Left ventricle myocardium inferior (tissue), 1 donor: ENCODE measurements at places on chromosomes 11 and 22. TPM values are rescaled to one million over a fixed set of nuclear protein-coding genes. Genes with fewer than 3 reads are reported as not detected.

The MYO18B gene
- 163 TPM for total RNA-seq

DNA sequence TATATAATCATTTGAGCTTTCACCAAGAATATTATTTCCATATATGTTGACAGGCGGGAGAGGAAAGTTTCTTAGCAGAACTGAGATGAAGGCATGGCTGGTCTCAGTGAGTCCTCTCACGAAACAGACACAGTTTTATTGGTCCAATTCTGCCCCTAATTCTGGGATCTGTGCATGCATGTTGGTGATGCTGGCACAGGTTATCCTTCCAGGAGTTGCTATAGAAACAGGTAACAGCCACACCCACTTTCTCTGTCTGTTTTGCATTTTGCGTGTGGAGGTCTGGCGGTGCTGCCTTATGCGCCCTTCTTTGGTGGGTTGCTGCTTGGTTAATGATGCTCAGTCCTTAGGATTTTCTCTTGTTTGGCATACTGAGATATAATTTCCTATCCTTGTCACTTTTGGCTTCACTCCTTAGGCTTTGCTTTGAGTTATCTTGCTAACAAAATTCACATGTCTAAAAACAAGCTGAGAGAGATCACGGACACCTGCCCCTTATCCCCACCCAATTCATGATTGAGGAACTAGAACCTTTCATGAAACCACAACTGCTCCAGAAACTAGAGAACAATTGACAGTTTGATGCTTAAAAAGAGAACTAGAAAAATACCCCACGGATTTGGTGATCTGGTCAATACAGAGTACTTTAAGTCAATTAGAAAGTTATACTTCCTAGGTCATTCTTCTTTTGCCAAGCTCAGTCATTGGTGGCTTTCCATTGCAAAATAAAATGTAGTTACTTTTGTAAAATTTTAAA is 189.3 kb downstream of the FAT3 start:
- H3K27me3 ChIP-seq, result no peaks in the 10 kb centered on the region
- H3K4me3 ChIP-seq, result no peak overlapping the region
- H3K27ac ChIP-seq, result no peak overlapping the region
- no peaks in the 10 kb centered on the region for H3K36me3 ChIP-seq

- peaks cover 4% of the 10 kb centered on the region for H3K36me3 ChIP-seq
- DNase-seq, result peak; percentile 41
- no peak overlapping the region for H3K4me3 ChIP-seq
- H3K27me3 ChIP-seq, result no peaks in the 10 kb centered on the region
These were observed 11.4 kb downstream of the PACS1 start for GRCh38 chr11:66081505-66081904.

DNA sequence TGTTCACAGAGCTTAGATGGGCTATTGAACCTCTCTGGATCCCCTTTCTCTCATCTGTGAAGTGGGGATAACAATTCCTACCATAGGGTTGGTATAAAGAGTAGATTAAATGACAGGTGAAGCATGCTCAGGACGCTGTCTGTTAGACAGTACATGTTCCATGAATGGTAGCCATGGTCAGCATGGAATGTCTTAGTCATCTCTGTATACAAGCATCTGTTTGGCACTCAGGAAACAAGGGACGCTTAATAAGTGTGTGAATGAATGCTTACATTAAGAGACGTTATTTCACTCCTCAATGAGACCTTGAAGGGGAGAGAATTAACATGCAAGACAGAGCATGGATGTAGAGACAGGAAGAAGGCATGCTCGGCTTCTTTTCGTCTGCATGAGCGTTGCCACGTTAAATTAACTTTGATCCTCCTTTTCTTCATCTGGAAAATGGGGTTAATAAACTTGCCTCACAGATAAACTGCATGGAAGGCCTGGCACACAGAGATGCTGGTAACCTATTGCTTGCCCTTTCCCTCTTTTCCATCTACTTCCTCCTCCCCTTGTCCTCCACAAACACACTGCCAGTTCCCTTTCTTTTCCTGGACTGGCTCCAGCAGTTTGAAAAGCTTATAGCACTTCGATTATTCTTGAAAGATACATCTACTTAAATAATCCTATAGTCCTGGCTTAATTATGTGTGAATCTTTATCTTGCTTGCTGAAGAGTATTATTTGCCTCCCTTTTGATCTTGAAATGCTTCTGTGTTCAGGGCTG is 267.2 kb upstream of the MTNR1B start:
- no peak for DNase-seq
- H3K4me3 ChIP-seq, result no peak overlapping the region
- H3K36me3 ChIP-seq, result no peaks in the 10 kb centered on the region
- H3K27me3 ChIP-seq, result no peaks in the 10 kb centered on the region
- no peak overlapping the region for H3K27ac ChIP-seq

GRCh38 chr22:26804315-26804714 is 146.9 kb downstream of the MIAT start:
- no peaks in the 10 kb centered on the region for H3K4me1 ChIP-seq
- no peak overlapping the region for H3K4me3 ChIP-seq
- no peaks in the 10 kb centered on the region for H3K36me3 ChIP-seq
- no peaks in the 10 kb centered on the region for H3K27me3 ChIP-seq

DNA sequence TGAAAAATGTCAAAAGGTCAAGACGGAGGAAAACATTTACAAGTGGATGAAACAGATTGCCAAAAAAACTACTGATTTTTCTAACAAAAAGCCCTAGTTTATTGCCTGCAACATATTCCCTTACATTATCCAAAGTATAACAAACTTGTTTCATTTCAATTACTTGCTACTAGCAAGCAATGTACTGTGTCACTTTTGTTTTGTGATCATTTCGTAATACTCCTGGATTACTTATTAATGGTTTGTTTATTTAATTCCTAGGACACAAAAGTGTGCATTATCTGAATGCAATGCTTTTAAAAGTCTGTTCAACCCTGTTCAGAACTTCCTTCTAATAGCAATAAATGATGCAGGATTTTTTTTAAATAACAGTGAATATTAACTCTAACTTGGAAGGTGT is 50.9 kb downstream of the CCDC34 start:
- H3K4me3 ChIP-seq, result no peak overlapping the region
- no peaks in the 10 kb centered on the region for H3K36me3 ChIP-seq
- DNase-seq, result no peak
- no peaks in the 10 kb centered on the region for H3K27me3 ChIP-seq
- H3K4me1 ChIP-seq, result no peaks in the 10 kb centered on the region
